ENCODE measurements at places on chromosomes 16 and 17.

DNA sequence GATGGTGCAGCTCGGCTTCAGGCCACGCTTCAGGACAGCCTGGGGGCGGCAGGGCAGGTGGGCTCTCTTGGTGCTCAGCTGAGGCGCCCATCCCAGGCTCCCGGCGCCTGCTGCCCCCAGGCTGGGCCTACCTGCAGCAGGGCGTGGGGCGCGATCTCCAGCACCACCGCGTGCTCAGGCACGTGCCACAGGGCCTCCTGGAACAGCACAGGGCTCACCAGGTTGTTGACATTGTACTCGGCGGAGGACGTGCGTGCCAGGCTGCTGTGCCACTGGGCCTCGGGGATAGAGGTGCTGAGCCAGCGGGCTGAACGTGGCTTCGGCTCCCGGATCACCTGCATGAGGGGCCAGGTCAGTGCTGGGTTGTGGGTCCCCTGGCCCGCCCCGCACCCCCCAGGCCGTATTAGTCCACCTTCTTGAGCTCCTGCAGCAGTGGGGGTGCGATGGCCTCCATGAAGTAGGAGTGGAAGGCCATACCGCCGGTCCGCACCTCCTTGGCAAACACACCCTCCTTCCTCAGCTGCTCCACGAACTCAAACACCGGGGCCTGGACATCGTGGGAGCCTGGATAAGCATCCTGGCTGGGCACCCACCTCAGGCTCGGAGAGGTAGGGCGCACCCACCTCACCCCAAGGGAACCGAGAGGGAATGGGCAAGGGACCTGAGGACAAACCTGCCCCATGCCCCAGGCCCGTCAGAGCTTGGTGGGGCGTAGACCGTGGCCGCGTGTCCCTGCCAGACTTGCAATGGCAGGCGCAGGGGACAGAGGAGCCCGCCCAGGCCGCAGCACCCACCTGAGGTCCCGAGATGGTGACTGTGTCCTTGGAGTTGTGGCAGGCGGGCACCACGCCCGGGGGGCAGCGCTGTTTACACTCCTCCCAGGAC lies 9.0 kb downstream of the FASN start:
- no peak for DNase-seq

DNA sequence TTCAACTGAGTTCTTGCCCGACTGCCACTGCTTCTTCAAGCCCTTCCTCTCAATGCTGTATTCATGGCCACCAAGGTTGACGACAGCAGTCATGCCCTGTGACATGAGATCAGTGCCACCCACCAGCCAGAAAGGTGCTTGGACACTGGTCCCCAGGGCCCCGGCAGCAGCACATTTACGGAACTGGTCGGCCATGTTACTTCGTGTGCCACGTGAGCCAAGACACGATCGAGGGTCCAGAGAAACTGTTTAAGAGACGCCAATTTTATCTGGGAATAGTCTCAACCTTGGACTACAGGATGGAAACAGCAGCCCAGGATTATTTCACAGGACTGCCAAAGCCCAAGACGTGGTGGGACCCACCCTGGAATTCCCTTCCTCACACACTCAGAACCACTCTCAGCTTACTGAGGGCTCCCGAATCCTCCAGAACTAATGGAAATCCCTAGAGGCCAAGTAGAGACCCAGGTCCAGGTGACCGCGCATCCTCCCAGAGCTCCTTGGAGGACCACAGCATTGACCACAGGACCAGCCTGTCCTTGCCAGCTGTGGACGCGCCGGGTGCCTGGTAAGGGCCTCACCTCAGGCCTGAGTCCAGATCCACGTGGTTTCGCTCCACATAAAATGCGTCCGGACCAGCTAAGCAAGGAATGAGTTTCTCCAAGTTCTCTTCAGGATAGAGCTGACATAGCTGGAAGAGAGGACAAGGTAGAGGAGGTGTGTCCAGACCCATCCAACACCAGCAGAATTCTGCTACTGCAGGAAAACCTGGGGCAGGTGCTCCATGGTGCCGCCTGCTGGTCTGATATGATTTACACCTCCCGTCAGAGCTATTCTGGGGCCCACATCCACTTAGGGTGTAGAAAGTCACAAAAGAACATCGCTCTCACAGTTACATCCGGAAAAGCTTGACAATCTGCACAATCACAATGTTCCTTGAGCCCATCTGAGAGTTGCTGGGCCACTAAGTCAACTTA lies 28.2 kb downstream of the MAP1LC3B start:
- DNase-seq = no peak

- no peak for DNase-seq
These were observed 29.3 kb downstream of the MARF1 start for GRCh38 chr16:15613676-15614075.

GRCh38 chr17:78281249-78281845 lies 49.9 kb downstream of the TMEM235 start:
- no peak for DNase-seq

DNA sequence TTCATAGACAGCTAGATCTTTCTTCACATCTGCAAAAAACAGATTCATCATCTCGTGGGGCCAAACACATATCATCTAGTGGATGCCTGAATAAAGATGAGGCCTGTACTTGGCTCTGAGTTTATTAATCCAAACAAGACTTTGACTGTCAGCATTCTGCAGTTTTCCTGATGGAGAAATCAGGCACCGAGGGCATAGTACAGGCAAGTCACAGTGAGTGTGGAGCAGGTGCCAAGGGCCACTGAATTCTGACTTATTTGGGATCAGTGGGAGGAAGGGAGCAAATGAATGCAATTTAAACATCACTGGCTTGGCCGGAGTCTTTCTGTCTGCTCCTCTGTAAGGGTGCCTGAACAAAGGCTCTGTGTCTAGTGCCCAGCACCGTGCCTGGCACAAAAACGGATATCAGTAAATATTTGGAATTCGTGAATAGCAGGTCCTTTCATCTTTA lies 975 bp downstream of the CFAP20 start:
- no peak for DNase-seq

DNA sequence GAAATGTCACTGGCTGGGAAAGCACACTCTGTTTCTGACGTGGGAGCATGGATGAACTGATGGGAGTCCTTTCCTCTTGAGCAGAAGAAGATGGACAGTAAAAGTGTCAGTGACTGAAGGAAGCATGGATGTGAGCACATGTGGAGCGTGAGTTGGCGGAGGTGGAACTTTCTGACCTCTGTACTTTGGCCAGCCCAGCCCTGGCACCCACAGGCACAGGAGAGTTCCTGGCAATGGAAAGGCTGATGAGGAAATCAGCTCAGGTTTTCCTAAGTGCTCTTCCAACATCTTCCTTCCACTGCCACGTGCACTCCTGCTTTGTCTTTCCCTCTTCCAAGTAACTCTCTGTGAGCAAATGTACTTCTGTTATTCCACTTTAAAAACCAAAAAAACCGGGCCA lies 276.8 kb downstream of the NTN1 start:
- DNase-seq = no peak

DNA sequence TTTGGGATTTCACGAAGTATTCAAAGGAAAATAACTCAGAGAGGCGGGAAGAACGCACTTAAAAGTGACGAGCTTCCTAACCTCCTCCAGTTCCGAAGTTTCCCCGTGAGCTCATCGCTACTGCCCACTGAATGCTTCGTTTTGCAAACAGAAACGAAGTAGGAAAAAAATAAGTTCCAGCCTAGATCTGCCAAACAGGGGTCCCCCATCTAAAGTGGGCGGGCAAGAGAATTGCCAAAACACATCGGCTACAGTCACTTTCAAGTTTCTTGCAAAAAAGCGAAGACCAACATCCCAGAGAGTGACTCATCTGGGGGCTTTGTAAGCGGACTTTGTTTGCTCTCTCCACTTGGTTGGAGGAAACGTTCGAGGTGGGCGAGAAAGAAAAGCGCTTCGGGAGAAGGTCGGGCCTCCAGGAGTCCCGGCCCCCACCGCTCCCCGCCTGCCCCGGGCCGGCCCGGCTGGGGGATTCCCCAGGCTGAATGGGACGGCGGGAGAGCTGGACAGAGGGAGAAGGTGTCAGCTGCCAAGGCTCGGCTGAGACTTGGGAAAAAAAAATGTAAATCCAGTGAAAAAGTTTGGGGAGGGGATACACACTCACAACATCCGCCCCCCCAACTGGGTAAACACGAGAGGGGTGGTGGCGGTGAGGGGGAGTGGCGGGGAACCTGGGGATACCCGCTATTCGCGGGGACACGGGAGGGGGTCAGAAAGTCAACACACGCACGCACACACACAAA lies 1.0 kb downstream of the VEZF1 start:
- DNase-seq = peak; percentile 64

GRCh38 chr16:19434584-19434983 lies 16.9 kb downstream of the TMC5 start:
- no peak for DNase-seq

DNA sequence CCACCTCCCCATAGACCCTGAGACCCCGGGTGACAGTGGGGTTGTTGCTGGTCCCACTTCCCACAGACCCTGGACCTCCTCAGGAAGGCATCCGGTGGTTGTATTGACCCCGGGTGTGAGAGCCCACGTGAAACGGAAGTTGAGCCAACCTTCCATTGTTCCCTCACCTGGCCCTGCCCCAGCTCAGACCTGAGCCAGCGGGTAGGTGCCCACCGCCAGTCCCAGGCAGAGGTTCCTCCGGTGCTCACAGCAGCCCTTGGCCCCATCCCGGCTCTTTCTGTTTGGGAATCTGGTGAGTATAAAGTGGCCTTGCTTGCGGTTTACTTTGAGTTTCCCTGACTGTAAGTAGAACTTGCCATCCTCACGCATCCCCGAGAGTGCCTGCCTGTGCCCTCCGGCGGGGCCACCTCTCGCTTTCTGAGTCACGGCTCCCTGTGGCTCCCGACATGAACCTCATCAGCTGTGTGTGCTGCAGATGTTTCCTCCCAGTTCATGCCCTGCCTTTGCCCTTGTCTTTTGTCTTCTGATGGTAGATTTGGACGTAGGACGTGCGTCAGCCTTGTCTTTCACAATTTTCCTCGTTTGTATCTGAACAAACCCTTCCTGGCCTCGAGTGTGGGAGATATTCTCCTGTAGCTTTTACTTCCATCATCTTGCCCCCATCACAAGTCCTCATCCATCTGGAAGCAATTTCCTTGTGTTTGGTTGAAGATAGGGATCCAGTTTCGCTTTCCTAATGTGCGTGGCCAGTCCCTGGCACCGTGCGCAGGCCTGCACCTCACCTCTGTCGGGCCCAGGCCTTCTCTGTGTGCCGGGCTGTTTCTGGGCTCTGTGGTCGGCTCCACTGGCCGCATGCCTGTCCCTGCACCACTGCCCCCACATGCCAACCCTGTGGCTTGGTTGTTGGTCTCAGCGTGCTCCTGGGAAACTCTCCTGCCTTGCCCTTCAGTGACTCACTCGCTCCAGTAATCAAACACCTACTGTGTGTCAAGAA lies 76.0 kb downstream of the METRNL start:
- peak; percentile 53 for DNase-seq

DNA sequence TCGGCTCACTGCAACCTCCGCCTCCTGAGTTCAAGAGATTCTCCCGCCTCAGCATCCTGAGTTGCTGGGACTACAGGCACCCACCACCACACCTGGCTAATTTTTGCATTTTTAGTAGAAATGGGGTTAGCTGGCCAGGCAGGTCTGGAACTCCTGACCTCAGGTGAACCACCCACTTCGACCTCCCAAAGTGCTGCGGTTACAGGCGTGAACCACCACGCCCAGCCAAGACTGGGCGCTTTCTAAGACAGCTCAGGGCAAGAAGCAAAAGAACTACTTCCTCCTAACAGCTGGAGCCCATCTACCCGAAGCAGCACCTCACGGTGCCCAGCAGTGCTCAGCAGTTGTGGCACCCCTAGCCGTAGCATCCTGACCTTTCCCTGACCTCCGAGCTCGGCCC lies 109.4 kb downstream of the ZNF423 start:
- no peak for DNase-seq

GRCh38 chr16:57091200-57091974 lies 996 bp upstream of the CPNE2 start:
- no peak for DNase-seq

DNA sequence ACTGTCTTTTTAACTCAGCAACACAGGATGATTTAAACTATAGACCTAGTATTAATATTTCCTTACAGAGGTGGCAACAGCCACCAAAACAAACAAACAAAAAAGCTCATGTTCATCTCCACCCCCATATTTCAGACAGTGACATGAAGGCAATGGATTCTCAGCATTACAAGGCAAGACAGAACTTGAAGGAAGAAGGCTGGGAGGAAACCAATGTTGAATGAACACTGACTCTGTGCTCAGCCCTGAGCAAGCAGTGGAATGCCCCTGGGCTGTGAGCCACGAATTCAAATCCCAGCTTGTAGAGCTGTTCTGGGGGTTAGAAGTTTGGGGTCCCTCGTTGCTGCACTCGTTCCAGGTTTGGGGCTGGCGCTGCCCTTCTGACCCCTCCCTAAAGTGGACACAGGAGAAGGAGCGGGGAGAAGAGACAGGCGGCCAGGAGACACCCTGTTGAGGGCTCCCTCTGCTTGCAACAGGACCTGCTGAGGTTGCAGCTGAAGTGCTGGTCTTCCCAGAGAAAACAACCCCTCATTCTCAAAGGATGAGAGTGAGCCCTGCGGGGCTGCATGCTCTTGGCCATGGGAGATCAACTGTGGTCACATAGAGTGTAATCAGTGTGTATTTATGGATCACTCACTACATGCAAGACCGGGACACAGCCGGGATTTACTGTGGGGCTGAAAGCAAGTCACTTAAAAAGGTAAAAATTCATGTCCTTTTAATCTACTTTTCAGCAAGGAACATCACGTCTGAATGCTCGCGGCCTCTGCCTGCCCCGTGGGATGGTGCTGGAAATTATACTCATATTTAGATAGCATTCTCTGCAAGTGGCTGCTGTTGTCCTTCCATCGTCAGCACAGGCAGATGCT lies 34.3 kb downstream of the MYH3 start:
- DNase-seq = no peak

GRCh38 chr17:51764387-51764971 lies 394.0 kb downstream of the CA10 start:
- DNase-seq = peak; percentile 38

- no peak for DNase-seq
These were observed 49.6 kb downstream of the MRC2 start for GRCh38 chr17:62676952-62677596.

GRCh38 chr17:44655983-44656710 lies at the start of gene MEIOC:
TSS of gene MEIOC (plus strand) at chr17:44656468. CDS start at chr17:44656614, 146 bp downstream.
- no peak for DNase-seq

GRCh38 chr17:63987221-63988126 lies 10.7 kb upstream of the PRR29 start:
- no peak for DNase-seq

DNA sequence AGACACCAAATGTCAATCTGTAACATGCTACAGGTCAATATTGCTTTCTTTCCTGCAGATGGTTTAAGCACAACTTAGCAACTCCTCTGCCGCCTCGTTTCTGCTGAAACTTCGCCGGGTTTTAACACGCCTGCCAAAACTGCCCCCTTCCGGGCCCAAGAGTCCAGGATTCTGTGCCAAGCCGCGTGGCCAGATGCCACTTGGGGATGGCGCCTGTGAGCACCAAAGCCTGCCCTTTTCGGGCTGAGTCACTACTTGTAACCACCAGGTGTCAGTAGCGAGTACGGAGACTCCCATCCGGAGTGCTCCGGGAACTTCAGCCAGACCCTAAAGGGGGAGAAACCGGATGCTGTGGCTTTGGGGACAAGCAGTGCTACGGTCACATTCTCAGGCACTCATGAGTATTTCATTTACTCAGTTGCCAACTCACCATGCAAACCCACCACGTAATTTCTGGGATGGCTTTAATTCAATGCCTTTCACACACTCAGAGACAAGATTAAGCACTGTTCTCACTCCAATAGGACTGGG lies 7.8 kb downstream of the PMP22 start:
- DNase-seq = peak; percentile 66
